ENCODE measurements at places on chromosomes 16 and 17.

- no peak for DNase-seq
These were observed 3.4 kb upstream of the SSTR5 start for GRCh38 chr16:1069154-1069553.

DNA sequence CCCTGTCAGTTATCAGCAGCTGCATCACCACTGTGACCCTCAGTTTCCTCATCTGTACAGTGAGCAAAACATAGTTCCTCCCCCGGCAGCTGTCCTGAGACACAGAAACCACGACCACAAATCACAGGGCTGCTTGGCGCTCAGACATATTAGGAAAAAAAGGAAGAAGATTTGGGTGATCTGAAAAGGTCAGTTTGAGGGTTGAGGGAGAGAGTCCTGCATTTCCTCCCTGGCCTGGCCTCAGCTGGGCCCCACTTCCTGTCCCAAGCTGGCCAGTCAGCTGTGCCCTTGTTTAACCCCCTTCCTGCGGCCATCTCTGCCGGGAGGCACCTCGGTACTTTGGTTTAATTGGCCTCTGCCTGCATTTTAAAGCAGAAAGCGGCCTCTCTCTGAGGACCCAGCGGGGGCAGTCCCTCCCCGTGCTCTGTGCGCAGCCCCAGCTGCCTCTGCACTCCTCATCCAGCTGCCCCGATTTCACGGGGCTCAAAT is 24.0 kb upstream of the CIBAR2 start:
- DNase-seq: no peak

DNA sequence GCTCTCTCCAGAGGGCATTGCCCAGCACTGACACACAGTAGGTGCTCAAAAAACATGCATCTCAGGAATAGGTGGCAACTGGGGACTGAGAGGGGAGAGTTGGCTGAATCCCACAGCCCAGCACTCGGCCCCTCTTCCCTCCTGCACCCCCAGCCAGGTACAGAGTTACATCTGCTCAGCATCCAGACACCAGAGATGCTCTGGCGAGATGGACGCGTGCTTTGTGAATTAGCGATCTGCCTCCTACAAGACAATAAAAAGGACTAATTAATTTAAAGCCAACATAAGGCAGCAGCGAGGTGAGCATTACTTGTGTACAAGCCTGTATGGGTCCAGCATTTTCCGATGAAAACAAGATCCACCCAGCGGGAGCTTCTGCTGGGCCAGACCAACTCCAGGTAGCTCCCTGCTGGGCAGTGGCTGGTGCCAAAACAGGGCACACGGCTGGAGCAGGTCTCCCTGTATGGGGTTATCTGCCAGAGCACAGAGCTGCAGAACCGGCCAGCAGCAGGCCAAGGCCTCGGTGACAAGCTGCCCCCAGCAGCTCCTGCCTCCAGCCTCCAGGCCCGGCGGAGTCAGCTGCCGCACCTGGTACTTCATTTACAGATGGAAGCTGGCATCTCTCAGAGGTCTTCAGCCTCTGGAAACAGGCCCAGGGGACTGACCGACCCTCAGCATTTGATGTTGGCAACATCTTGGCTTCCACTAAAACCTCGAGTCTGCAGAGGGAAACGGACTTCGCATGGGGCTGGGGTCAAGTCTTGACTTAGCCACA is 219.7 kb upstream of the SDK2 start:
- DNase-seq: no peak

DNA sequence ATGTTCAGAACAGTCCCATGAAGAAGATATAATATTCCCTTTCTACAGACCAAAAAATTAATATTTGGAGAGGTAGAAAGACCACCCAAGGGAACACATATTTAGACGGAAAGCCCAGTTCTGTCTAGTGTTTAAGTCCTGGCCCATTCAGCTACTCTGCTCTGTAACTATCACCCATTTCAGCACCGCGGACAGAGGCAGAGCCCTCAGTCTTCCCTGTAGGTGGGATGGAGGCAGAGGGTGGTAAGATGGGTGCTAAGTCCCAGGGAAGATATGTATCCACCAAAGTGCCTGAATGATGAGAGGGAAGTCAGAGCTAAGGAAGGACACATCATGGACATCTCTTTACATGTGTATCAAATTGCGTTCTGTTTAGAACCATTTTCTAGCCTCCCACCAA is 27.8 kb upstream of the C16orf78 start:
- no peak for DNase-seq

- no peak for DNase-seq
These were observed 11.7 kb upstream of the RPH3AL start for GRCh38 chr17:364308-364707.

DNA sequence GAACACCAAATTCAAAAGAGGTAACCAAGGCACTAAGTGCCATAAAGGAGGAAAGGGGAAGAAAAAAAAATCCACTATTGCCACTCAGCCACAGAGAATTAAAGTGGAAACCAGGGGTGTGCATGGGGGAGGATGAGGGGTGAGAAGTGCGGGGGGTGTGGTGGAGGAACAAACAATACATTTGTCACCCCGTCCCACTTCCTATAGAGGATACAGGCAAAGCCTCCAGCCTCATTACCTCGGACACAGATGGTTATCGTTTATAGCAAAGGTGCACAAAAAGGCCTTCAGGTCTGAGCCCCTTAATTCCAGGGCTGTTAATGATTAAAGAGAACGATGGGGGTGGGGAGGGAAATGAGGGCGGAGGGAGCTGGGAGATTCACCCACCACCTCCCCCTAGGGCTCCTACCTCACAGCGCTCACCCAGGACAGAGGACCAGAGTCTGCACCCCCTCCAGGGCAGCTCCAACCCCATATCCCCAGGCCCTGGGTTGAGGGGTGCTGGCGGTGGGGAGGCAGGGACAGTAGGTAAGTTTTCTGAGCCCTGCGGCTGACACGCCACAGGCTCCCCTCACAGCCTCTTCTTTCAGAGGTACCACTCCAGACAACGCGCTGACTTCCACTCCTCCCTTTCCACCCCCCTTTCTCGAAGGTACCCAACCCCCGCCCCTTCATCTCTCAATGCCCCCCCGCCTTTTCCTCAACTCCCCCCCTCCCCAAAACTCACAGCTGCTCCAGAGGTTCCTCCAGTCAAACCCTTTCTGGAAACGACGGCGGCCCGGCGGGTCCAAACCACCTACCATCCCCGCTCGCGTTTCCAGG is 470 bp downstream of the DCUN1D3 start:
- DNase-seq: no peak

DNA sequence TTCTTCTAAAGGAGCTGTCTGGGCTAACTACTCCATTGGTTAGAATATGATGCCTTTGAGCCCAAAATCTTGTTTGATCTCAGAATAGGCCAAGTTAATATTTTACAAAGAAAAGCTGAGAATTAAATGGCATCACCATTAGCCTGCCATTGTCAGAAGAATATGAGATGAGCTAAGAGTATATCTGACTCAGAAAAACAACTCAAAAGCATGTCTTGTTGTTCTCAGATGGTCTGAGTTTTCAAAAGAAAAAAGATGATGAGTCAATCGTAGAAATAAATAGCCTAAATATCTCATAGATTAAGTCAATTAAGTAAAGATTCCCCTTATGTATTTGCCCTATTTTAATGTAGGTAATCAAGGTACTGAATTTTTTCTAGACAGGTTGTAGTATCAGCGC is 197.1 kb upstream of the TBX2 start:
- DNase-seq: no peak

GRCh38 chr17:56636265-56636664 is 42.8 kb downstream of the NOG start:
- peak; percentile 31 for DNase-seq

GRCh38 chr16:54632322-54633220 is 298.1 kb upstream of the IRX5 start:
- DNase-seq: no peak

- DNase-seq: no peak
These were observed 24.0 kb downstream of the TAT start for GRCh38 chr16:71552698-71553503.

DNA sequence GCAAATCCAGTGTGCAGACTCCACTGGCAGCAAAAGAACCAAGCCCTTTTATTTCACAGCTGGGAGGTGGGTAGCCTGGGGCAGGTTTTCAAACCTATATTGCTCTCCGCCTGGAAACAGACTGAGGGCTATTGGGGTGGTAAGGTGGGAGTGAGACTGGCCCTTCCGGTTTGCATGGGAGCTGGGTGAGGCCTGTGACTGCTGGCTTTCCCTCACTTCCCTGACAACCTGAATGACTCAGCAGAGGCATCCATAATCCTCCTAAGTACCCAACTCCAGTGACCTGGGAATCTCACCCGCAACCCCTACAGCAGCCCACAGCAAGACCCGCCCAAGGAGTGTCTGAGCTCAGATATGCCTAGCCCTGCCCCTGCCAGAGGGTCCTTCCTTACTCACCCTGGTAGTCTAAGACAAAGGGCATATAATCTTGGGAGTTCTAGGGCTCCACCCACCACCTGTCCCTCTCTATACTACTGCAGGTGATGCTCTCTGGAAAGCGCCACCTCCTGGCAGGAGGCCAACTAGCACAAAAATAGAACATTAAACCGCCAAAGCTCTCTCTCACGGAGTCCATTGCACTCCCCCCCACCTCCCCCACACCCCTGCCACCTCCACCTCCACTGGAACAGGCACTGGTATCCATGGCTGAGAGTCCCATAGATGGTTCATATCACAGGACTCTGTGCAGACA is 602.0 kb upstream of the C16orf82 start:
- DNase-seq: no peak

- DNase-seq: peak; percentile 85
These were observed 128.5 kb downstream of the PARN start for GRCh38 chr16:14501331-14502255.

DNA sequence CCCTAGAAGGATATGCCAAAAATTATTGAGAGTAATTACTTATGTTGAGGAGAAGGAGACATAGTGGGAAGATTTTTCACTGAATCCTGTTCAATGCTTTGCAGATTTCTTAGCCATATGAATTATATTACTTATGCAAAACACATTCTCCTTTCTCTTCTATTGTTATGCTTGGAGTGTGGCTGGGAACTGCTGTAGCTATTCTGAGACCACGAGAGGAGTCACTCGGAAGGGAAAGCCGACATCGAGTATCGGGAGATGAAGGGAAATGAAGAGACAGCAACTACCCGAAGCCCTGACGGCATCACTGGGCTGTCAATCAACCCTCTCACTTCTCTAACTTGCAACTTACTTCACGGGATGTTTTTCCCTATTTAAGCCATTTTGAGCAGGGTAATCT is 39.6 kb downstream of the STX8 start:
- no peak for DNase-seq

DNA sequence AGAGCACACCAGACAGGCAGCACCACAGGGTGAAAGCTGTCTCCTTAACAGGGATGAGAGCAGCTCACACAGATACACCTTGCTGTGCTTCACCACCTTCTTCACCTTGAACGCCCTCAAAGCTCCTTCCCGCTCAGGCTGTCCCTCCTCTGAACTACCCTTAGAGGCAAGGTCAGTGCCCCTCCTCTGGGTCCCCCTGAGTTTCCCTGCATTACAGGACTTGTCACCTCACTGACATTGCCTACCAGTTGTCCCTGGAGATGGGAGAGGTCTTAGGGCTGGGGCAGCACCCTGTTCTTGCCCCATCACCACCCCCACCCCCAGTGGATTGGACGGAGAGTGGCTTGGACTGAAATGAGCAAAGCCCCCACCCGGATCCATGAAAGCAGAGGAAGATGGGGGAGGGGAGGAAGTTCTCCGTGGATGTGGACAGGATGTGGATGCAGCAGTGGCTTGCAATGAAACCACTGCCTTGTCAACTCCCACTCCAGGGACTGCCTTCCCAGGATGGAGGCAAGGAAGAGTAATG is 73.2 kb upstream of the CDH5 start:
- DNase-seq: no peak

- DNase-seq: no peak
These were observed 9.9 kb downstream of the DHODH start for GRCh38 chr16:72018470-72018869.

DNA sequence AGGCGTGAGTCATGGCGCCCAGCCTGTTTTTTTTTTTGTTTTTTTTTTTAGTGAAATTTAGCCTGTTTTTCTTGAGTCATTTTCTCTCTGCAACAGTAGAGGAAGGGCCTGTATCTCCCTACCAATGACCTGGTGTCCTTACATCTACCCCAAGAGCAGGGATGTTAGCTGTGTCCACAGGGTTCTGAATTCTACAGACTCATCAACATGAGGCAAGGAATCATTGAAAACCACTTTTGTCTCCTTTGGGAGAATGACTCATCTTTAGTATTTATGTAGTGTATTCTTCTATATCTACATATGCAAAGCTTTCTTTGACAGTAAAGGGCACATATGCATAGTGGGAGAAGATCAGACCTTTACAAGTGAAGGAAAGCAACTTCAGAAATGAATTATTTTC is 105.3 kb downstream of the SPECC1 start:
- no peak for DNase-seq

- DNase-seq: no peak
These were observed 28.9 kb downstream of the TANC2 start for GRCh38 chr17:62994931-62995330.

DNA sequence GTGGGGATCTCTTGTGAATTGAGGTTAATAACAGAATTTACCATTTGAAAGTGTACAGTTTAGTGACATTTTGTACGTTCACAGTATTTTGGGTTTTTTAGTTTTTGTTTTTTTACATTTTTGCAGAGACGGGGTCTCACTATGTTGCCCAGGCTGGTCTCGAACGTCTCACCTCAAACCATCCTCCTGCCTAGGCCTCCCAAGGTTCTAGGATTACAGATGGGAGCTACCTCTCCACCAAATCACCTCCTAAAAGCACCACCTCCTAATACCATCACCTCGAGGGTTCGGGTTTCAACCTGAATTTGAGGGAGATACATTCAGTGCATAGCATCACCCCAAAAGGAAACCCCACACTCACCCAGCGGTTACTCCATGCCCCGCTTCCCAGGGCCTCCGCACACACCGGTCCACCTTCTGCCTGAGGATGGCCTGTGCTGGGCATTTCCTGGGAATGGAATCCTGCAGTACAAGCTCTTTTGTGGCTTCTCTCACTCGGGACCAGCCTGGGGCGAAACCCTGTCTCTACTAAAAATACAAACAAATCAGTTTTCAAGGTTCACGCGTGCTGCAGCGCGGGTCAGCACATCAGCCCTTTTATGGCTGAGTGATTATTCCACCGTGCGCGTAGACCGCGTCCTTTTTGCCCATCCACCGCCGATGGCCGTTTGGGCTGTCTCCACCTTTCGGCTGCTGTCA is 182.7 kb upstream of the CIBAR2 start:
- DNase-seq: no peak

GRCh38 chr17:83046448-83047181 is 32.8 kb upstream of the METRNL start:
- no peak for DNase-seq

GRCh38 chr17:57895382-57896060 is 45.7 kb upstream of the MRPS23 start:
- DNase-seq: no peak

Measured in fibroblast of skin of left biceps (primary cell).